Activated CD8-positive, alpha-beta memory T cell treated with anti-CD3 and anti-CD28 coated beads for 4 hours (primary cell): ENCODE measurements at places on chromosomes 5 and 9.
A peak's percentile ranks its signal among the peaks of the same experiment; 100 is the strongest.

DNA sequence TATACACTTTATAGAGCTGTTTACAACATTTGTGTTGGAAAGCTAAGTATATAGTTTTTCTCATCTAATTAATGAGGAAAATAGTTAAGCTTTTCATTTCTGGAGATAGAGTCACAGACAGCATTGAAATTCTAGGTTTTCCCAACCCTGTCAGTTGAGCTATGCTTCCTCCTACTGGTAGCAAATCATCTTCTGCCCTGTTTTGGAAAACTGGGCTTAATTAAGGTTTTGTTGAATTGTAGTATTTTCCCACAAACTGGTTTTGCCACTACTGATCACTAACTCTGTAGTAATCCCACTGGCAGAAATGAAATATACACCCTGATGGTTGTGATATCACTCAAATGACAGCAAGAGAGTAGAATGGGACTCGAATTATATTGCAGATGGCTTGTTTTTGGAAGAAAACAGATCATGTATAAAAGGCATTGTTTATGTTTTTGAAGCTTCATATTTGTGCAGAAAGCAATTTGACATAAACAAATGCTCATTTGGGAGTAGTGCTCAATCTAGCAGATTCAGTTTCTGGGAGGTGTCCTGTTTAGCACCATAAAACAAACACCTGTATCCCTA lies 46.6 kb downstream of the CD180 start:
- DNase-seq: no peak

GRCh38 chr5:135576075-135576599 lies 2.7 kb downstream of the CXCL14 start:
- DNase-seq: no peak

DNA sequence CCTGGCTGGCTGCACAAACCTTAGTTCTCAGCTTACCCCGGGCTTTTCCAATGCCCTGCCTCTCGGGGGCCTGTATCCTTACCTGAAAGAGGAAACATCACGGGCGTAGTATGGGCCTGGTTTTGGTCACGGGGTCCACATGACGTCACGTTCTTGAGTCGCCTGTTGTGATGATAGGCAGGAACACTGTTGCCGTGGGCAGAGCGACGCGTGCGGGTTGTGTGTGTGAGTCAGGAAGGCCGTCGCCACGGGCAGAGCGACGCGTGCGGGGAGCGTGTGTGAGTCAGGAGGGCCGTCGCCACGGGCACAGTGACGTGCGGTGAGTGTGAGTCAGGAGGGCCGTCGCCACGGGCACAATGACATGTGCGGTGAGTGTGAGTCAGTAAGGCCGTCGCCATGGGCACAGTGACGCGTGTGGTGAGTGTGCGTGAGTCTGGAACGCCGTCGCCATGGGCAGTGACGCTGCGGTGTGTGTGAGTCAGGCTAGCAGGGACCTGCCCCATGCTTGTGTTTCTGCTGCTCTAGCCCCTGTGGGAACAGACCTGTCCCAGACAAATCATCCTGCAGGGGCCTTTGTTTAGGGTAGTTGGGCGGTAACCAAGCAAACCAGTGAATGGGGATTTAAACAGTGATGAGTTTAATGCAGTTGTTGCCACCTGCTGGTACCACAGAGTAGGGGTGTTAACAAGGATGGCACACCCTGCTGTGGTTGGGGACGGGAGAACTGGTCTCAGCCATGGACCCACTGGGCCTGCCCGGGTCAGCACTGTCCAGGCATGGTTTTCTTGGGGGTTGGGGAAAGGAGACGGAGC lies 19.8 kb downstream of the TRIP13 start:
- DNase-seq: peak; percentile 25

GRCh38 chr9:71678999-71679398 lies 89.3 kb downstream of the CEMIP2 start:
- no peak for DNase-seq

GRCh38 chr9:69342769-69343168 lies 17.8 kb downstream of the ENTREP1 start:
- DNase-seq: no peak

GRCh38 chr5:104071887-104072286 lies 509.3 kb upstream of the NUDT12 start:
- no peak for DNase-seq

DNA sequence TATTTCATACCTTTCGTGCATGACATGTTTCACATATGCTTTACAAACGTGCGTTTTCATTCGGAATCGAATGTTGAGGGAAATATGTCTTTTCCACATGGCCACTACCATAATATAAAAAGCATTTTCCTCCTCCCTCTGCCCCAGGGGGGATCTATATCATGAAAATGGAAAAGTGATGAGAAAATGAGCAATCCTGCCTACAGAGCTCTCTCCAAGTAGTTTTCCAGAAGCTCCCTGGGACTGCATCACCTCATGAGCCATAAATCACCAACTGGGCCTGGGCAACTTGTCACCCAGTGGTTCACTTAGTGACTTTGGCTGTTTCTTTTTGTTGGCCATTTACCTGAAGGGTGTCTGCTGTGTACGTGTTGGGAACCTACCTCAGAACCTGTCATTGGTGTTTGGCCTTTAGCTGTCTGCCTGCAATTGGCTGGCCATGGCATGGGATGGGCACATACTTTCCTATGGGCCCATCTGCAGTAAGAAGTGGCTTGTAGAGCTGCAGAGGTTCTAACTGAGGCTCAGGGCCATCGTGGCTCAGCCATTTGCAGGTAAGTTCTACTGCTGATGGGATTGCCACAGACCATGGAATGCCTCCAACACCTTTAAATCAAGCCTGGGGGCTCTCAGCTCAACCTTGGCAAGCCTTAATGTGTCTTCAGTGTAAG lies 9.5 kb upstream of the TIFAB start:
- DNase-seq: no peak

DNA sequence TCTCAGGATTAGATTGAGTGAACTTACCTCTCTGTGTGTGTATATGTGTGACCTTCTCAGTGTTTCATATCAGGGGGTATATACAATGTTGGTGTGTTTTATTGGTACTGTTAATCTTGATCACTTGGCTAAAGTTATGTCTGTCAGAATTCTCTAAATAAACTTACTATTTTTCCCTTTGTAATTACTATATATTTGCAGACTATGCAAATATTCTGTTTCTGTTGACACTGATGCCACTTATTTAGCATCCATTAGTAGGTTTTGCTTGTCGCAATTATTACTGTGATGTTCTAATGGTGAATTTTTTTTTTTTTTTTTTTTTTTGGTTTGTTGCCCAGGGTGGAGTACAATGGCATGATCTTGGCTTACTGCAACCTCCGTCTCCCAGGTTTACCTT lies 42.9 kb upstream of the NR5A1 start:
- no peak for DNase-seq

GRCh38 chr5:107217721-107218130 lies 453.0 kb downstream of the EFNA5 start:
- no peak for DNase-seq

DNA sequence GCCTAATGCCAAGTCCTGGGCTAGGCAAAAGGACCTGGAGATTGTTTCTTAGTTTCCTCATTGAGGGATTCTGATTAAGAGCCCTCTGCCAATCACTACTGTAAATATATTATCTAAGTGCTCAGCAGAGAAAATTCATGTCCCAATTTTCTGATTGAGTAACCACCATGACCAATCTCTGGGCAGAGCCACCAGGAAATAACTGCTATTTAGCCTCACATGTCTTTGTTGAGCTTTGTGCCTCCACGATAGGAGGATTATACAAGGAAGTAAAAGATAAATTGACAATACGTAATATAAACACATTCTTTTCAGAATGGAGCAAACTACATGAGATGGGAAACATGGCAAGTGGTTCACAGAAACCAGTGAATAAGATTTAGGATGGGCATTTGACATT lies 396.1 kb upstream of the PAPPA start:
- DNase-seq: no peak

GRCh38 chr9:37575921-37576721 lies at the start of gene FBXO10:
TSS of gene FBXO10 (minus strand) at chr9:37576380. CDS start at chr9:37541768, 34,612 bp downstream.
- DNase-seq: no peak

GRCh38 chr9:114261987-114262386 lies 60.9 kb upstream of the ORM1 start:
- DNase-seq: no peak

DNA sequence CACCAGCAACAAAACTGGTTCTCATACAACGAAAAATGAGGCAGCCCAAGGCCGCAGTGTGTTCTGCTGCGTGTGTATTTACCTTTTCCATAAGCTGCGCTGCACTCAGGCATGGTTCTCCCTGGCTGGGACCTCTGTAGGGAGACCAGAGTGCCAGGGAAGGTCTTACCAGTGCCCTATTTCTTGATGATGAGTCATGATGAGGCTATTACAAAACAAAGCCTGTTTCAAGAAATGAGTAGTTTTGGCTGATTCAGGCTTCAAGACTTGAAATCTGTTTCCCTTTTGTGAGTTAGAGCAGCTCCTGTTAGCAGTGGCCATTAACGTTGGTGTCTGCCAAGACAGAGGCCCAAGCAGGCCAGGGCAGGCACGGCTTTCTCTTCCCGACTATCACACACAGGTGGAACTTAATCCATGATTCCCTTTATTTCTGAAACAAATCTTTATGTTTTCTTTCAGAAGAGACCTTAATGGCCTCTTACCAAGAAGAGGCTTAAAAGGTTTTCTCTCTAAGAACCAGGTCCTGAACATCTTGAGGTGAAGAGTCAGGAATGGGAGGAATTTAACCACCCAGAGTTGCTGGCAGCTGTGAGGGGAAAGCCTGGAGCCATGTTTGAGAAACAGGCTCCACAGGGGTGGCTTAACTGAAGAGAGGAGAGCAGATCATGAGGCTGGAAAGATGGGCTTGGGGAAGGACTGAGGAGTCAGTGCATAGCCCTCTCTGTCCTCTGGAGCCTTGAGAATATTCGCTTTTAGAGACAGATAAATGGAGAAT lies 41.4 kb upstream of the TIFAB start:
- DNase-seq: no peak

DNA sequence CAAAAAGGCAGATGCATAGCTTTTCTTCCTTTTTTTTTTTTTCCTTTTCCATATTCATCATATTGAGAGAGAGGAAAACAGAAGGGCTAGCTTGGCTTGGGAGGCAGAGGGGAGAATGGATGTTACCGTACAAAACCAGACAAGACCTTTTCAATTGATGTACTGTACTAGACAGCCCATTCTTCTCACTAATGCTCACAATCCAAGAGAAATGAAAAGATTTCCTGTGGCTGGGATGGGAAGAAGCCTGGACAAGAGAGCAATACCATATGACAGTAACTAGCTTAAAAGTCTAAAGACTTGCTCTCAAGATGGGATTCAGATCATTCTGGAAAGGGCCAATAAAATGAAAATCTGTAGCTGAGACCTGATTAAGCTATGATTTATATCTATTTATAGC lies 3.4 kb downstream of the CEMIP2 start:
- no peak for DNase-seq

- no peak for DNase-seq
Measured at GRCh38 chr9:25935188-25935587, 256.9 kb upstream of the TUSC1 start.

- DNase-seq: no peak
Measured at GRCh38 chr9:132975961-132976360, 2.5 kb upstream of the GFI1B start.

DNA sequence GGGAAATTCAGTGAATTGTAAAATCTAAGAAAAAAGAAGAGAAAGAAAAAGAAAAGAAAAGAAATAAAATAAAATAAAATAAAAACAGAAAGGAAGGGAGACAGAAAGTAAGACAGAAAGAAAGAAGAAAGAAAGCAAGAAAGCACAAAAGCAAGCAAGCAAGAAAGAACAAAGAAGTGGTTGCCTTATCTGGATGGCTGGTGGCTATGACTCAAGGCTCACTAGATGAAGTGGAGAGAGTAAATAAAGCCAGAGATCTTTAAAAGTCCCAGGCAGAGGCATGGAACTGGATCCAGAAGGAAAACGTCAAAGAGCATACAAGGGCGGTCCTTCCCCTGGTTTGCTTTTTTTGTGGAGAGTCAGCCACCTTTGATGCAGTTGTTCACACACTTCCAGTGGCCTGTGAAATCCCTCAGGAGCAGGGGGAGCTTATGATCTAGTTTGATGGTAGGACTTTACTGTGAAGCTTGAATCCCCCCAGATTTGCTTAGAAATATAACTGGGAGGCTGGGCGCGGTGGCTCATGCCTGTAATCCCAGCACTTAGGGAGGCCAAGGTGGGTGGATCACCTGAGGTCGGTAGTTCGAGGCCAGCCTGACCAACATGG lies 176.7 kb upstream of the HMHB1 start:
- DNase-seq: no peak

GRCh38 chr5:115858396-115858795 lies 16.7 kb downstream of the AP3S1 start:
- DNase-seq: no peak

DNA sequence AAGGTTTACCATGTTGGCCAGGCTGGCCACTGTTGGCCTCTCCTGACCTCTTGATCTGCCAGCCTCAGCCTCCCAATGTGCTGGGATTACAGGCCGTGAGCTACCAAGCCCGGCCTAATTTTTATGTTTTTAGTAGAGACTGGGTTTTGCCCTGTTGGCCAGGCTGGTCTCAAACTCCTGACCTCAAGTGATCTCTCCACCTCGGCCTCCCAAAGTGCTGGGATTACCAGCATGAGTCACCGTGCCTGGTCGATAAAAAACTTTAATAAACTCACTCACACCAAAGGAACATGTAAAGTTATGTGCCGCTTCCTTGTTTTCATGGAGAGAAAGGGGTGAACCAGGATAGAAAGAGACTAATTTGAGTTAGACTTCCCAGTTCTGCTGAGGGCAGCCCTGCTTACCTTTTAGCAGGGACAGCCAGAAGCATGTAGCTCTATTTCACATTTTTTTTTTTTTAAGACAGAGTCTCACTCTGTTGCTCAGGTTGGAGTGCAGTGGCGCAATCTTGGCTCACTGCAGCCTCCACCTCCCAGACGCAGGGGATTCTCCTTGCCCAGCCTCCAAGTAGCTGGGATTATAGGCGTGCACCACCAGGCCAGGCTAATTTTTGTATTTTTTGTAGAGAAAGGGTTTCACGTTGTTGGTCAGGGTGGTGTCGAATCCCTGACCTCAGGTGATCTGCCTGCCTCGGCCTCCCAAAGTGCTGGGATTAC lies 11.4 kb upstream of the HAUS6 start:
- DNase-seq: no peak

- no peak for DNase-seq
Measured at GRCh38 chr5:50958852-50959457, 292.5 kb downstream of the PARP8 start.

DNA sequence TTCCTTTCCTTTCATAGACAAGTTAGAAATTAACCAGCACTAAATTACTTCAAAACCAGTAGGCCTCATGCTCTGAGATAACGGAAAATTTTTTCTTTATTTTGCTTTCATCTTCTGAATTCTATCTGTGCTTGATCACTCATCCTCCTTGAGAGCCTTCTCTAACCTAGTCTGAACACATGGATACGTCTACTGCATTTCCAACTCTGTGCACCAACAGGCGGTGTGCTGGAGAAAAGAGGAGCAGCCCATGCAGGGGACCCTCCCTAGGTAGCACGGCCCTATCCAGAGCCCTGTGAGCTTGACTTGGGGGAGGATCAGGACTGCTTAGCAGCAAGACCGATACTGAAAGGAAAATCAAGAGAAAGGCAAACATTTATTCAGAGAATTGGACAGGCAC lies 149.8 kb downstream of the AUH start:
- DNase-seq: no peak

DNA sequence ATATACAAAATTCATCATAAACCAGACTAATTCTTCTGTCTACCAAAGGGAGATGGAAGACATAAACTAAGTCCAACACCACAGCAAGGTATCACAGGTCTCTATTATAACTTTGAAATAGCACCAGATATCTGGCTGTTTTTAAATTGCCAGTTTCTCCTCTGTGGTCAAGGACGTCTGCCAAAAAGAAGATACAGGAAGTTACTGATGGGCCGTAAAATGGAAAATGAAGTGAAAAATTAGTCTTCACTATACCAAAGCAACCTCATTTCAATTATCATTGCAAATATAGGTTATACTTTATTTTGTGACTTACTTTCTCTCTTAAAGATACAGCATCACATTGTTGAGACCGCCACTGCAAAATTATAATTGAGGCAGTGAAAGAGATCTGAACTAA lies 225.5 kb downstream of the NDUFS4 start:
- no peak for DNase-seq
